ENCODE measurements at places on chromosomes 1 and 21.

GRCh38 chr1:172185211-172185610, 235.3 kb upstream of the C1orf105 start:
- DNase-seq: no peak

- peak; percentile 54 for DNase-seq
These were observed 11.8 kb downstream of the NHLH2 start for GRCh38 chr1:115829023-115829674.

GRCh38 chr21:26583769-26584168, 10.7 kb upstream of the CYYR1 start:
- DNase-seq: no peak

GRCh38 chr1:154994591-154994990, 1.2 kb downstream of the LENEP start:
- no peak for DNase-seq

DNA sequence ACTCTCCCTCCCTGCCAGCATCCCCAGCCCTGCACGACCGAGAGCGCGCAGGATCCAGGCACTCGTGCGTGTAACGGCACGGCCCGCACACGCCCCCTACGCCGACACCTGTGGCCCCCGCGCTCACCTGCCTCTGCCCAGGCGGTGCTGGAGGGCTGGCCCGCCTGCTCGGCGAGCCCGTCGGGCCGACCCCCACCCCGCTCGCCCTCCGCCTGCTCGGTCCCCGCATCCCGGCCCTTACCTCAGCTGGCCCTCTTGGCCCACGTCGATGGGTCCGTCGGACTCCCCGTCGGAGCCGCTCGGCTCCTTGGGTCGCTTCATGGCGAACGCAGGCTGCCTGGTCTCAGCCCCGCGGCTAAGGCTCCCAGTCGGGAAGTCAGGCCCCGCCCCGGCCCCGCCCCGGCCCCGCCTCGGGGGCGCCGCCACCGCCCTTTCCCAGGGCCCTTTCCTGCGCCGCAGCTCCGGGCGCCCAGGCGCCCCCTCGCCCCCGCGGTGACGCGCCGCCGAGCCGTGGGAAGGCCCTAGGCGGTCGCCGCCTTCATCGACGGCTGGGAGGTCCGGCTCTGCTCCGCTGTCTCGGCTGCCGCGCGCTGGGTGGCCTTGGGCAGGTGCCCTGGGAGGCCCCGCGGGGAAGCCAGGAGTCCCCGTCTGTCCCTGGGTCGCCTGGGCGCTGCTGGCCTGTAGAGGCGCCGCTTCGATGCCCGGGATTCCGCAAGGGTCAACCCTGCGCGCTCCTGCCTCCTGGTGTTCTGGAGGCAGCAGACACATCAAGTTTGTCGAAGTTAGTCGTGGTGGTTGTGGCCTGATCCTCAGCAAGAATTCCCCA, at the start of gene HEYL:
Gene HEYL (minus strand): TSS at position 339 of the 826 bp plus-strand sequence. CDS start 18 bp downstream, at position 321.
- peak; percentile 79 for DNase-seq

DNA sequence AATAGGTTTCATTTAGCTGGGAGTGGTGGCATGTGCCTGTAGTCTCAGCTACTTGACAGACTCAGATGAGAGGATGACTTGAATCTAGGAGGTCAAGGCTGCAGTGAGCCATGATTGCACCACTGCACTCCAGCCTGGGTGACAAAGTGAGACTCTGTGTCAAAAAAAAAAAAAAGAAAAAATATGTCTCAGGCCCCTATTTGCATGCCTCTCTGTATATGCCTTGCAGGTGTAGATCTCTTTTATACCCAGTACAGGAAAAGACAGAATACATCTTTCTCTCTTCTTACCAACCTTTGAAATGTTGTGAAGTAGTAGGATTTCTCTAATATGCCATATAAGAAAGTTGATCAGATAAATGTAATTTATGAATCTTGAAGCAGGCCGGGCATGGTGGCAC, 6.4 kb downstream of the CNR2 start:
- no peak for DNase-seq

- no peak for DNase-seq
These were observed 357.5 kb downstream of the PTPRU start for GRCh38 chr1:29593601-29594382.

- DNase-seq: no peak
These were observed 12.6 kb upstream of the ADORA3 start for GRCh38 chr1:111516005-111516535.

- no peak for DNase-seq
These were observed 6.3 kb downstream of the WASF2 start for GRCh38 chr1:27483659-27484058.

- DNase-seq: no peak
These were observed 80.3 kb upstream of the RGS4 start for GRCh38 chr1:162988869-162989268.

DNA sequence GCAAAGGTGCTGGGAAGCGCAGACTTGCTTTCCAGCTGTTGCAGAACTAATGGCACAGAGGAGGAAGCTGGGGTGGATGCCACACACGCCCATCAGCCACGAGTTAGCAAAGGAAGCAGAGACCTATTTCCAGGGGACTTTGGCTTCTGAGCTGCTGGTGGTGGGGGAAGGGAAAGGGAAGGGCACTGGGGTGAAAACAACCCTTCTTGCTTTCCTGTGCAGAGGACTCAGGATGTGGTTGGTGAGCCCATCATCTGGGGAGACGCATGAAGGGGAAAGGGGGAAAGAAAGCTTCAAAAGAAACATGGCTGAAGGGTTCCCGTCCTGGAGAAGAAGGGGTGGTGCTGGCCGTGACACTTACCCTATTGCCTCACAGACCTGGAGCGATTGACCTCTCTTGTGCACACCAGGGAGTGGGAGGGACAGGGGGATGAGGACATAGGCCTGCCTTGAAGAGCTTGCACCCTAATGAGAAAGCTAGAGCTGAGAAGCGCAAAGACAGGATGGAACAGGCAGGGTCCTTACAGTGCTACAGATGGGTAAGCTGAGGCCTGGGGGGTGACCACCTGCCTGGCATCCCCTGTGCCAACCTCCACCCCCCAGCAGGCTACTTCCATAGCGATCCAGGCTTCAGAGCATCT, 140.8 kb upstream of the RAB4A start:
- no peak for DNase-seq

DNA sequence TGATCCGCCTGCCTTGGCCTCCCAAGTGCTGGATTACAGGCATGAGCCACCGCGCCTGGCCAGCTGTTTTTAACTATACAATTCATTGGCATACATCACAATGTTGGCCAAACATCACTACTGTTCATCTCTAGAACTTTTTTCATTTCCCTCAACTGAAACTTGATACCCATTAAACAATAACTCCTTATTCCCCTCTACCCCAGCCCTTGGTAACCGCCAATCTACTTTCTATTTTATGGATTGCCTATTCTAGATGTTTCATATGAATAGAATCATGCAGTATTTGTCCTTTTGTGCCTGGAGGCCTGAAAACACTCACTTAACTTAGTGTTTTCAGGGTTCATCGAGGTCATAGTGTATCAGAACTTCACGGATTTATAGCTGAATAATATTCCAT, 16.2 kb downstream of the BTF3L4 start:
- no peak for DNase-seq

- DNase-seq: no peak
These were observed 197.4 kb downstream of the FGGY start for GRCh38 chr1:59494145-59494833.

- DNase-seq: no peak
These were observed 52.8 kb upstream of the RPL11 start for GRCh38 chr1:23638786-23639241.

DNA sequence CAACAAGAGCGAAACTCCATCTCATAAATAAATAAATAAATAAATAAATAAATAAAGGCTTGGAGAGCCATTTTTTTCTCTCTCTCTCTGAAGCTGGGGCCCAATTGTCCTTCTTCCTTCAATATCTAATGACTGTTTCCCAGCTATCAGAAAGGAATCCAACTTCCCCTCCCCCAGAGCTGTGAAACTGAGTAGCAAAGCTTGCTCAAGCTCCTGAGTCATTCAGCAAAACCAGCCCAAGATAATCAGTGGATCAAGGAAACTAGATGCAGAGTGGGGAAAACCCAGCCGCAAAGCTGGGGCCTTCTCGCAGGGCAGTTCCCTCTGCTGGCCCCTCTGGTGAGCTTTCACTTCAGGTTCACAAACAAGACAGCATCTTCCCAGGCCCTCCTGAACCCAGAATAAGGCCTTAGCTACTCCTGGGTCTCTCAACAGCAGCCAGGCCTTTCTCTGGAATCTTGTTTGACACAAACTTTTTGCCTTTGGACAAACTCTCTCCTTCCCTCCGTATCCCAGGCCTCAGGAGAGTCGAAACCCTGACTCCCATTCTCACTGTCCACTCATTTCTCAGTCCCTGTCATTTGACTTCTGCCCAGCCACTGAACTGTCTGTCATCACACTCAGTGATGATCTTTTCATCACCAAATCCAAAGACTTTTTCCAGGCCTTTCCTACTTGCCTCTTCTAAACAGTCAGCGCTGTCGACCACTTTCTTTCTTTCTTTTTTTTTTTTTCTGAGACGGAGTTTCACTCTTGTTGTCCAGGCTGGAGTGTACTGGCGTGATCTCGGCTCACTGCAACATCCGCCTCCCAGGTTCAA, 18.0 kb upstream of the PTP4A2 start:
- DNase-seq: peak; percentile 86

DNA sequence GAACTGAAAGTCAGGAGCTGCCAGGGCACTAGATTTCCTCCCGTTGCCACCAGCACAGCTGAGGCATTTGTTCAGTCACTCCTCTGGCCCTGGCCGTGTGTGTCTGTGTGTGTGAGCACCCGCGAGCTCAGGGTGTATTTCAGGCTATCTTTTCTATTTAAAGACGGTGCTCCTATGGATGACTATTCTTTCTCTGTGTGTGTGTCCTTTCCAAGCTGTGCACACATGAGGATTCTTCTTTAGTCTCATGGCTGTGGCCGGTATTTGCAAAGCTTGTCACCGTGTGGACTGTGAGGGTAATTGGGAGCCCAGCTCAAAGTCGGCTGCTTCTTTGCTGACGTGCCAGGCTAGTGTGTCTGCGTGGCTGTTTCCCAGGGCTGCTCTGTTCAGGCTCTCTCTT, 3.0 kb upstream of the KCND3 start:
- DNase-seq: no peak

DNA sequence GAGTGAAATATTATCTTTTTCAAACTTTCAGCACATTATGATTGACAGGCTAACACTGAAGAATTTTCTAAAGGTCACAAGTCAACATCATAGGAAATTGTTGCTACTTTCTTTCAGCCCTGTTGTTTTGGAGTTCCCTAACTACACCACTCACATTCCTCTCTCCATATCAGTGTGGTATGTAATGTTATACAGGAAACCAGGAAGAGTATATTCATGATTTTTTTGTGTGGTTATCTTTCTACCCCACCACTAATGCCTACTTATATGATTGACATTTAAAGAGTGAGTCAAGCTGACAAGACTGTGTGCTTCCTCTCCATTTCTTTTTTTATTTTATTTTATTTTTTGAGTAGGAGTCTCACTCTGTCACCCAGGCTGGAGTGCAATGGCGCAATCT, 47.8 kb upstream of the PRDM2 start:
- no peak for DNase-seq

DNA sequence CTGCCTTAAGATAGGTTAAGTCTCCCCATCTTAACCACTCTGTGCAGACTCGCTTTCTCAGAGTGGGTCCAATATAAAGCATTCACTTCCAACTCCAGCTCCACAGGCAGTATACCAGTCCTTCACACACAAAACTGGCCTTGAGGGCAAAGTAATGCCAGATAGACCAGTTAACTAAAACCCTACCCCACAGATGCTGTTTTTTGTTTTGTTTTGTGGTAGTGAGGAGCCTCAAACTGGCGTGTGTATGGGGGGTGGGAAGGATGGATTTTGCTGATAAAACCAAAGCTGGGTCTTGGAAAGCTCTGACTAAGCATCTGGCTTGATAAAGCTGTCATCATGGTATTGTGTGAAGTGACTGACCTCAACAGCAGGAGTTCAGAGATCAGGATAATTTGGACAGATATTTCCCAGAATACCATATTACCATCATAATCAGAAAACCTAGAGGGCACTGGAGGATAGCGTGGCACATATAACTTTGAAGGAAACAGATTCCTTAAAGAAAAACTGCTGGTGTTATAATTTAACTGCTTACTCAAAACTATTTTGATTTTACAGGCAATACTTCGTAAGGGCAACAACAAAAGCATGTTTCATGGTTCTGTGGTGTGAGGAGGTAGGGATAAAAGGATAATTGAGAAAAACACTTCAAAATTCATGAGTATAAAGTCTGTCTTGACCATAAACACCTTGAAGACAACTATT, 29.6 kb upstream of the CPLANE2 start:
- DNase-seq: no peak

GRCh38 chr1:210438928-210439841, 110.5 kb downstream of the HHAT start:
- DNase-seq: no peak

DNA sequence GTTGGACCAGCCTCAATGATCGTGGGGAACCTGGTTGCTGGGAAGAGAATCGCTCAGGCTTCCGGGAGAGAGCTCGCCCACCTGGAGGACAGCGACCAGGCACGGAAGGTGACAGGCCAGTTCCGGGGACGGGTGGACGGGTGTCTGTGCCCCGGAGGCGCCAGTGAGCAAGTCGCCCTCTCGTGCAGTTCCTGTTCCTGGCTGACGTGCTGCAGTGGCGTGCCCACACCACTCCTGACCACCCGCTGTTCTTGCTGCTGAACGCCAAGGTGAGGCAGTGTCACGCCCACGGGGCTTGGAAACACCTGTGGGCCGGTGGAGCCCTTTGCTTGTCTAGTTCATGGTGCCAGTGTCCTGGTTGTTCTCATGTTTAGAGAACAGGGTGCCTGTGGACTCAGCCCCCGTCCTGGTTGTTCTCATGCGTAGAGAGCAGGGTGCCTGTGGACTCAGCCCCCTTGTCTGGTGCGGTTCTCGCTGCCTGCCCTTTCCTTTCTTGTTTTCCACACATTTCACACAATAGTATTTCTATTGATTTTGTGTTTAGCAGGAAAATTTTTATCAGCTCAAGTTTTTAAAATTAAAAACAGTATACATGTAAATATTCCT, 53.1 kb downstream of the S100B start:
- peak; percentile 63 for DNase-seq

Data from sciatic nerve (tissue), 2 donors.